ENCODE measurements at places on chromosomes 1 and 21.

GRCh38 chr21:32955311-32956060 lies 70.2 kb upstream of the OLIG2 start:
- DNase-seq: no peak

DNA sequence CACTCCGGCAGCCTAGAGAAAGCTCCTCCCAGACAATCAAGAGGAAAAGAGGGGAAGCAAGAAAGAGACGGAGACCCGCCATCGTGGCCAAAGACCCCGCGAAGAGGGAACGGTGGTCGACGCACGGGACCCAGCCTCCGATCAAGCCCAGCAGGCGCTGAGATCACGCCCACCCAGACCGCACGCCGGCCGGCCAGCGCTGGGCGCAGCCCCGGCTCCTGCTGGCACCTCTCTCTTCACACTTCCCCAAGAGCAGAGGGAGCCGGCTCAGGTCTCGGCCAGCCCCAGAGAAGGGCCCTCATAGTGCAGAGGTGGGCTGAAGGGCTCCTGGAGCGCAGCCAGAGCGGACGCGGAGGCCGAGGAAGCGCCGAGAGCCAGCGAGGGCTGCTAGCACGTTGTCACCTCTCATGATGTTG lies 918.4 kb upstream of the ADAMTS5 start:
- DNase-seq: no peak

- DNase-seq: no peak
Measured at GRCh38 chr1:214513394-214513793, 38.0 kb downstream of the PTPN14 start.

- no peak for DNase-seq
Measured at GRCh38 chr1:163069655-163070277, 605 bp downstream of the RGS4 start.

DNA sequence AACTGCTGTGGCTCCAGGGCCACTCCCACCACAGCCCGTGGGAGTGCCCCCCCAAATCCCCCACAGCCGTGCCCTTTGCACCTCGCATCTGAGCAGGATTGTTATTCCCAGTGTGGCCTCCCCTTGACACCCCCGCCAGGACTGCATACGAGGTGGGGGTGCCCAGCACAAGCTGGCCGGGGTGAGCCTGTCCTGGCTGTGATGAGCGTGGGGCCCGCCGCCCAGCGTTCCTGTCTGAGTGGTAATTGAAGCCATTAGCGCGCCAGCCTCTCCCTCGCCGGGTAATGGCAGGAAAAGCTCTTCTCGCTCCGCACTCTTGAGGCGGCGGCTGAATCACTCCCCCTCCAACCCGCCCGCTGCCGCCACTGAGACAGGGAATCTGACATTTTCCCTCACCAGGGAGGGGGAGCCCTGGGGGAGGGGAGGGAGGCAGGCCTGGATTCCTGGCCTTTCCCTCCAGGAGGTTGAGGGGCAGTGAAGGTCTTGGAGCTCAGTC lies 27.7 kb downstream of the PTPRF start:
- DNase-seq: peak; percentile 37

Data from NCI-H1417 treated with DMSO at 0.1 percent for 48 hours (cell line).